Omental fat pad (tissue), 4 donors: ENCODE measurements at places on chromosomes 4 and X. TPM values are rescaled to one million over a fixed set of nuclear protein-coding genes. Genes with fewer than 3 reads are reported as not detected.

Gene NLGN3
- total RNA-seq = 0.48 TPM

Gene GAGE12G
- total RNA-seq = not detected

Gene GPR119
- total RNA-seq = not detected

Gene ABCE1
- total RNA-seq = 73.7 TPM

Gene ASMT
- not detected for total RNA-seq

Gene TCEAL7
- 3.8 TPM for total RNA-seq

Gene UBE2K
- 26.2 TPM for total RNA-seq

Gene IL3RA
- 10.6 TPM for total RNA-seq

Gene TIMP1
- total RNA-seq = 92.8 TPM

Gene HSPA4L
- 2.8 TPM for total RNA-seq

Gene VEGFD
- 8.2 TPM for total RNA-seq

Gene RHOH
- total RNA-seq = 5.8 TPM

Gene IL1RAPL1
- total RNA-seq = 0.13 TPM

Gene RNF175
- 1.4 TPM for total RNA-seq

Gene STIM2
- 16.9 TPM for total RNA-seq

Gene LETM1
- 42.2 TPM for total RNA-seq

Gene TEX13B
- not detected for total RNA-seq

Gene TIGD4
- not detected for total RNA-seq

Gene SLC6A14
- total RNA-seq = not detected

Gene GLOD5
- total RNA-seq = not detected

Gene GABRB1
- not detected for total RNA-seq
